ENCODE measurements at places on chromosomes 16 and 17.

DNA sequence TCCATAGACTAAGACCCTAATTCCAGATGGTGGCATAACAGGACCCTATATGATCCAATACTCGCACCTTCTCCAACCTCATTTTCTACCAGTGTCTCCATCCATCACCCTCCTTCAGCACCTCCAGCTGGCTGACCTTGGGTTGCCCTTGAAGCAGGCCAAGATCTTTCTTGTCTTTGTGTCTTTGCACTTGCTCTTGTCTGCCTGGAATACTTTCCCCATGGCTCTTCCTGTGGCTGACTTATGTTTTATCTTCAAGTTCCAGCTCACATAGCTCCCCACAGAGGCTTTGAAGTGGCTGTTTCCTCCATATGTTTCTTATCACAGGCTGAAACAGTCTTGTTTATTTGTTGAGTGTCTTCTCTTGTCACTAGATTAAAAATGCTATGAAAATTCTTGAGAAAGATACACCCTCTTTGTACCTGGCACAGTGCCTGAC is 29.6 kb upstream of the MMD start:
- DNase-seq = no peak

DNA sequence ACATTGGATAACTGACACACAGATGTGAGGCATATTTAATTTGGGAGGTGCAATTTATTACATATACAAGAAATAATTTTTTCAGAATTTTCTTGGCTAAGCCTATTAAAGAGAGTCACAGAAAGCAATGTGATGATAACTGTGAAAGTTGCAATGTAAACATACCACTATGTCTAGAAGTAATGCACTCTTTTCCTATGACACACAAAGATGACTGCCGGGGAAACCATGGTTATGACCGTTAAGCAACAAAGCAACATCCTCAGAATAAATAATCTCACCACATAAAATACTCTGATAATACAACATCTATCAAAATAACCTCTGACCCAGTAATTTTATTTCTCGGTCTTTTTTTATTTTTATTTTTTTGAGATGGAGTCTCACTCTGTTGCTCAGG is 10.5 kb upstream of the QRICH2 start:
- DNase-seq = no peak

- no peak for DNase-seq
Observed at GRCh38 chr17:74608511-74608910, 15.0 kb downstream of the CD300E start.

DNA sequence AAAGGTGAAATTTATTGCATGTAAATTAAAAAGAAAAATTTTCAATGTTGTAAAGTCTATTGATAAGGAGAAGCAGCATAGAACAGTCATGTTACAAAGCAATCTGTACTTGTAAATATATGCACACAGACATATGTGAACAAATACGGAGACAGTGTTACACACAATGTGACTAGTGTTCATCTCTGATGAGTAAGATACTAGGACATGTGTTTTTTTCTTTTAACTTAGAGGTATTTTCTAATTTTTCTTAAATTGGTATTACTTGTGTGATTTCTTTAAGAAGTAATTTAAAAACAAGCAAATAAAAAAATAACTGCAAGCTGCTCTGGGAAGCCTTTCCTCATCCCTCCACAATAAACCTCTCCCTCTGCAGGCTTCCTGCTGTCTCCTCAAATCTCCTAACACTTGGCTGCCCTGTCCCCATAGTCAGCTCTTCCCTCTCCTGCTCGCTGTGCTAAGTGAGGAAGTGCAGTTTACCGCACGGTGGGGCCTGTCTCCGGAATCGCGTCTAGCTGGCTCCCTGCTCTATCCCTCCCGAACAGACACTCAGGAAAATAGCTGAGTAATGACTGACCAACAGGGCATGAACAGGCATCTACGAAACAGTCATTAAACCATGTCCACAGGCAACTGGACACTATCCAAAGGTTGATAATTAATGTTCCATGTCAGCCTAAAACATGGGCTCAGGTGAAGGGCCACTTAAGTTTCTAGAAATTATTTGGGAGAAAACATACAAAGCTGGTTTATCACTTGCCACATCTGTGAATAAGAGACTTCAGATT is 35.9 kb downstream of the CMTM4 start:
- no peak for DNase-seq

GRCh38 chr16:83037884-83038283 is 411.1 kb downstream of the CDH13 start:
- no peak for DNase-seq

DNA sequence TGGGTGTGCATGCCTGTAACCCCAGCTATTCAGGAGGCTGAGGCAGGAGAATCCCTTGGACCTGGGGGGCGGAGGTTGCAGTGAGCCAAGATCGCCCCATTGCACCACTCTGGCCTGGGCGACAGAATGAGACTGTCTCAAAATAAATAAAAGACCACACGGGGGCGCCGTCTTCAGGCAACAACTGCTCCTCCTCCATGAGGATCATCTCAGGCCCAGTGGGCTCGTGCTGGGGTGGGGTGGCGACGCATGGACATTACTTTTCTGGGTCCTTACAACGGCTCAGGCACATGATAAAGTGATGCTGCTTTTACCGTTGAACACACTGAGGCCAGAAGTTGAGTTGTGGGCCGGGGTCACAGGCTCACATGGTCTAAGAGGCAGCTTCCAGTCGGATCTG is 56.2 kb downstream of the PRMT7 start:
- no peak for DNase-seq

DNA sequence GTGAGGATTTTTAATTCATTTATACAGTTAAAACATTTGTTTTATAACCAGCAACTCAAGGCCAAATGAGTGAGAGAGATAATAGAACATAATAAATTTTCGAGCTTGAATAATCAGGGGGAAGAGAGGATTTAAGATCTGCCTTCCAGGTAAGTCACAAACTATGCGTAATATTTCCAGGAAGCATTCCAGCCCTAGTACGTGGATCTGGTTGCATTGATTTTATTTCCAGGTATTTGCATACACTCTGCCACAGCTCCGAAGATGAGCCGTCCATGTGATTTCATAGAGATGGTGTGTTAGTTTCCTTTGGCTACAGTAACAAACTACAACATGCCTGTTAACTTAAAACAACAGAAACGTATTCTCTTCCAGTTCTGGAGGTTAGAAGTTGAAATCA is 3.5 kb downstream of the DYNLRB2 start:
- DNase-seq = no peak

- DNase-seq = no peak
Observed at GRCh38 chr16:49766225-49766624, 89.7 kb downstream of the ZNF423 start.

DNA sequence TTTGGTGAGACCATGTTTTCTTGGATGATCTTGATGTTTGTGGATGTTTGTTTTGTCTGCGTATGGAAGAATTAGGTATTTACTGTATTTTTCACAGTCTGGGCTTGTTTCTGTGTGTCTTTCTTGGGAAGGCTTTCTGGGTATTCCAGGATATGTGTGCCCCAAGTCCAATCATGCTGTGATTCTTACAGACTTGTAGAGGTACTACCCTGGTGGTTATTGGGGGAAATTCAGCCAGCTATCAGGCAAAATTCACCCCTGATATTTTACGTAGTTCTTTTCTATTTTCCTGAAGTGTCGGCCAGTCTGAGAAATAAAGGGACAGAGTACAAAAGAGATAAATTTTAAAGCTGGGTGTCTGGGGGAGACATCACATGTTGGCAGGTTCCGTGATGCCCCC is 33.4 kb upstream of the ARL4D start:
- no peak for DNase-seq

DNA sequence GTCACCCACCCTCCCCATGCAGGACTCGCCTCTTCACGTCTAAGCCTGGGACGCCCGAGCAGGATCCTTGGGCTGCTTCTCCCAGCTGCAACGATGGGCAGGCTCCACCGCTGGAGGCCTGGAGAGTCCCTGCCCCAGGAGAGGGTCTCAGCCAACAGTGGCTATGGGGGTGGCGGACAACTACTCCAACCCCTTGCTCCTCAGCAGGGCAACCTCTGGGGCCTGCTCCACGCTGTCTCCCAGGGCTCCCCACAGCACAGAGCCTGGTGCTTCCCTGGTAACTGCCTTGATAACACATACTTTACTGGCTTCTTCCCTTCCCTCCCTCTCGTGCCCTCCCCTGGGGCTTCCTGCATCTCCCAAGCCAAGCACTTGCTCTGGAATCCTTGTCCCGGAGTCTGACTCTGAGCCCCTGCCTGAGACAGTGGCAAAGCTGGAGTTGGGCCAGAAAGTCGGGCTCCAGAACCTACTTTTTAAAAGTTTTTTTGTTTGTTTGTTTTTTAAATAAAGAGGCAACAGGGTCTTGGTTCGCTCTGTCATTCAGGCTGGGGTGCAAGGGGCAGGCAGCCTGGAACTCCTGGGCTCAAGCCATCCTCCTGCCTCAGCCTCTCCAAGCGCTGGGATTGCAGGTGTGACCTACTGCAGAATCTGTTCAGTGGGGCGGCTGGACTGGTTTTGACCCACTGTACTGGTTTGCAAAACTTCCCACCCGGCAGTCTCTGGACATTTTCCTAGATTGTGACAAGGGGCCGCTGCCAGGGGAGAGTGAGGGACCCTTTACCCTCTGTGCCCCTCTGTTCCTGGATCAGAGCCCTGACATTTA is 99.4 kb downstream of the TNFRSF13B start:
- no peak for DNase-seq

GRCh38 chr16:14199624-14200023 is 128.5 kb downstream of the MRTFB start:
- DNase-seq = no peak

- no peak for DNase-seq
Observed at GRCh38 chr16:278863-279366, 1.5 kb upstream of the ARHGDIG start.

DNA sequence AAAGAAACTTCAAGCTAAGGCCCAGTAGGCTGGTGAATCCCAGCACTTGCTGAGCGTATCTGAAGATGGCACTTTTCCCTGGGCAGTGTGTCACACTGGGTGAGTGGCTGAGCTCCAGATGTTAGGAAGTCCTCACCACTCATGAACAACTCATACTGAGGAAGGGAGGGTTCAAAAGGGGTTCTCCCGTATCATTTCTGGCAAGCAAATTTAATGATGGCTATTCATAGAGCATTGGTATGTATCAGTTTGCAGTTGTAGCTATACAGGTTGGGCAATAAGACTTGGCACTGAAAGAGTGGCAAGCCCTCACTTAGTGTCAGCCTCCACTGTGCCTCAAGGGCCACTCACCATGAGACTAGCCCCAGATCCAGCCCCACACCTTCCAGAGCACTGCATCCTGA is 10.7 kb downstream of the GFOD2 start:
- no peak for DNase-seq

DNA sequence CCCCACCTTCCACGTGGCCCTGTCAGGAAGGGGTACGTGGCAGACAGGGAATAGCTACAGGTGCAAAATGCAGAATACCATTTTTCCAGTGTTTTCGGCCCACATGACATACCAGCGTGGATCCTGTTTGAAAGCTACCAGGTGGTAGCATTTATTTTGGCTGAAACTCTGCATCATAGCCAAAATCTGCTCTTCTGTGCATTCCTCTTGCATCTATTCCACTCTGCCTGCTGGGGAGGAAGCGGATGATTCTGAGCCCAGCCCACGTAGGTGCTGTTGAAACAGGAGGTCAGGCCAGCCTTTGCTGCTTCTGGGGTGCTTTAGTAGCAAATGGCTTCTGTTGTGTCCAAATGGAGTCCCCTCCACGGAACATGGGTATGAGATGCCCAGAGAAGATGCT is 670.9 kb upstream of the EEF2KMT start:
- no peak for DNase-seq

DNA sequence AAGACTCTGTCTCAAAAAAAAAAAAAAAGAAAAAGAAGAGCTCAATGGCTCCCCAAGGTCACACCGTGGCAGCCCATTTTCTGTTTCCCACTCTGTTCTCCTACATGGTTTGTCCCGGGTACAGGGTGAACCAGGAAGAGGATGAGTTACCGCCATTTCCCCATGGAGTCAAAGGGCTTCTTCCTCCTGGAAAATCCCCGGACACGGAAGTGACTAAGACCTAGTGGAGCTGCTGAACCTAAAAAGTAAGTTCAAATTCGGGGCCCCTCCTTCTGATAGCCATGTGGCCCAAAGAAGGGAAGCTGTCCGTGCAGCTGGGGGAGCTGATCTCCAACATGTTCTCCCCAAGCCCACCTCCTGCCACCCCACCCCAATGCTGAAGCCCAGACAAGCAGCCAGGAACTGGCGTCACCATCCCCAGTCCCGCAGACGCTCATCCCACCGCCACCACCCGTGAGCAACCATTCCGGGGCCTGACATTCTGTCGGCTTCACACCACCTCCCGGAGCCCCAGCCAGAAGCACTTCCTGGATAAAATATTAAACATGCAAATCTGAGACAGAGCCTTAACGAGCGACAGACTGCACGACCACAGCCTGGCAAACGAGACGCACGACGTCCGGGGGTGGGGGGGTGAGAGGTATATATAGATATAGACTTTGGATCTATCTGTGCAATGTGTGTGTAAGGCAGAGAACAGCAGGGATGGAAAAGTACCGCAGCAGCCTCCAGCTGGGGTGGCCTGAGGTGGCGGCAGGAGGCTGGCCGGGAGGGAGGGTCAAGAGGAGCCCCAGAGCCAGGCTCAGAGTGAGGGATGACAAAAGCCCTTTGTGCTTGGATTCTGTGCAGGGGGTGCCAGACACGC is 17.6 kb downstream of the EPOP start:
- DNase-seq = no peak

- DNase-seq = no peak
Observed at GRCh38 chr17:78607038-78607437, 29.8 kb upstream of the DNAH17 start.

DNA sequence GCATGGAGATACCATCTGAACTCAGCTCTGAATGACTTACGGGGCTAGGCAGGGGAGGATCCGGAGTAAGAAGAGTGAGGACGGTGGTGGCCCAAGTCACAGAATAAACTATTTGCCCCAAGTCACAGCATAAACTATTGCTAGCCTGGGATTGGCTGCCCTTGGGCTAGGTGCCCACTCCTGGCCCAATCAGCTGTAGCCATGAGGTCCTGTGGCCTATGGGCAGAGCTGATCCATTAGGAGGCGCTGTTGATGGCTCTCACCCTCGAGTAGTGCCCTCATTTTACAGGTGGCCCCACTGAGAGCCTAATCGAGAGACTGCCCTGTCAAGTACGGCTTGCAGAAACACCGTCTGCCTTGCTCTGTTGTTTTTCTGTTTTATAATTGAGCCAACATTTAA is 62.3 kb upstream of the ZNF423 start:
- DNase-seq = no peak

GRCh38 chr16:75460446-75460845 is 4.0 kb downstream of the TMEM170A start:
- DNase-seq = no peak

GRCh38 chr17:50386510-50386909 is 10.8 kb downstream of the LRRC59 start:
- DNase-seq = no peak
